ENCODE measurements at places on chromosomes 4 and X.

GRCh38 chr4:81052119-81053068, 21.9 kb downstream of the BMP3 start:
- DNase-seq = peak; percentile 9

DNA sequence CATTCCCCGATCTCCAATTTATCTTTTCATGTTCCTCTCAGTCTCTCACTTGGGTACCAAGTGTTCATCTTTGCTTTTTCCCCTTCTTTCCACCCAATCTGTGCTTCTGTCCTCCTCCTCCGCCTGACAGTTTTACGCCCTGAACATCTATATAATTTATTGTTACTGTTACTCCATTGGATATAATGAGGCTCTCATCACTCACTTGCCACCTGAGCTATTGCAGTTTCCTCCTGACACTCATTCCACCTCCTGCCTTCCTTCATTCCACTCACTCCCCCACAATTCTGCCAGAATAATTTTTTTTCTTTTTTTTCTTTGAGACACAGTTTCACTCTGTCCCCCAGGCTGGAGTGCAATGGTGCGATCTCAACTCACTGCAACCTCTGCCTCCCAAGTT, 77.6 kb upstream of the SORBS2 start:
- no peak for DNase-seq

DNA sequence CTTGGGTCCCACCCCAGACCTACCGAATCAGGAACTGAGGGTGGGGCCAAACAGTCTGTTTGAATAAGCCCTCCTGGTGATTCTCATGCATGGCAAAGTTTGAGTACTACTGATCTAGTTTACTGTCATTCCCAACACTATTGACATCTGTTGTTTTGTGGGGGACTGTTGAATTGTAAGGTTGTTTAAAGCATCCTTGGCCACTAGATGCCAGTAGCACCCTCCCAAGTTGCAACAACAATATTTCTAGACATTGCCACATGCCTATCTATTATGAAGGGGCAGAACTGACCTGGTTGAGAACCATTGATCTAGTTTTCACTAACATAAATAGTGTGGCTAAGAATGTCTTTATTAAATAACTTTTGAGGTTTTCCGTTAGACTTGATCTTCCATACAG, 15.1 kb downstream of the TAF9B start:
- no peak for DNase-seq

DNA sequence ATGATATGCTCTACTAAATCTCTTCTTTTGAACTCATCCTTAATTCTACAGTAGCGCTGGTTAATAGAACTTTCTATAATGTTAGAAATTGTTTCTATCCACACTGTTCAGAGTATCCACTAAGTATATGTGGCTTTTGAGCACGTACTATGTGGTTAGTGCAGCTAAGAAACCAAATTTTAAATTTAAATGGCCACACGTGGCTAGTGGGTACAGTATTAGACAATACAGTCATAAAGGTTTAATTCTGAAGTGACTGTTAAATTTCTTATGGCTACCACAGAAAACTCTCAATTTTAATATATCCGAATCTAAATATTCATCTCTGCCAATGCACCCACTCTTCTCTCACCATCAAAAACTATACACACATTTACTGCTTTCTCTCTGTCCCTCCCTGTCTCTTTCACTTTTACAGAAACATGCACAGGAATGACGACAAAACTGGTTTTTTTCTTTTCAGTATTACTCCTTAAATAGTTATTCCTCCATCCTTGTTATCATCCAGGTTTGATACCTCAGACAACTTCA, 583.9 kb downstream of the KCTD8 start:
- no peak for DNase-seq

GRCh38 chr4:81197864-81198524, 17.0 kb downstream of the PRKG2 start:
- no peak for DNase-seq

DNA sequence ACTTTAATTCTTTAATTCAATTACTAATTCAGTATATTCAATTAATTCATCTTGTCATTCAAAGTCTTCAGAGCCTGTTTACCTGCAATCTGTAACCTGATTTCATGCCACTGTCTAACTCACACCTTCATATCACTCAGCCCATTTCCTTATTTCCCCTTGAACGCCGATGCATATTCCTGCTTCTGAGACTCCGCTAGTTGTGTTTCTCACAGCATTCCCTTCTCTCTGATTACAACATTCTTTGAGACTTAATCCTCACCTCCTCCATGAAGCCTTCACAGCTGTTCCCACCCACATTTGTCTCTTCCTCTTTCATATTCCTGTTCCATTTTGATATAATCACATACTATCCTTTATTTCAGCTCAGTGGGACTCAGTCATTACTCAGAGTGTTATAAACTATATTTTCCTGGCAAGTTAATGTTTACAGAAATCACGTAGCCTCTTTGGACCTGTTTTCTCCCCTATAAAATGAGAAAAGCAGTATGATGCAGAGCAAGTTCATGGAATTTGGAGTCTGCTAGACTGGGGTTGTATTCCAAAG, 69.0 kb downstream of the MAP9 start:
- DNase-seq = no peak

DNA sequence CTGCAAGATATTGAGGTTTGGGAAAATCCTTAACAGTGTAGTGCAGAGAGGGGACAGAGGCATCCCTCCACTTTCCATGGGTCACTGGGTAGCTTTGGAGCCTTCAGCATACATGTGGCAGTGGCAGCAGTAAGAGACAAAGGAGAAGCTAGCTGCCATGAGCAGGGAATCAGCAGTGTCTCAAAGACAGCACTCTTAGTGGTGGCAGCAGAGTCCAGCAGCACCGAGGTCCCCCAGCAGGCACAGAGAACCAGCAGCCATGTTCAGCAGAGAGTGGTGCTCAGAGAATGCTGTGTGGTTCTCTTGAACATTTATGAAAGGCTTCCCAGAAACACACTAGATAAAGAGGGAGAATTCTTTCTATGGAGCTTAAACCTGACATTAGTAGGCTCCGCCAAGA, 308.5 kb downstream of the CENPC start:
- DNase-seq = no peak

DNA sequence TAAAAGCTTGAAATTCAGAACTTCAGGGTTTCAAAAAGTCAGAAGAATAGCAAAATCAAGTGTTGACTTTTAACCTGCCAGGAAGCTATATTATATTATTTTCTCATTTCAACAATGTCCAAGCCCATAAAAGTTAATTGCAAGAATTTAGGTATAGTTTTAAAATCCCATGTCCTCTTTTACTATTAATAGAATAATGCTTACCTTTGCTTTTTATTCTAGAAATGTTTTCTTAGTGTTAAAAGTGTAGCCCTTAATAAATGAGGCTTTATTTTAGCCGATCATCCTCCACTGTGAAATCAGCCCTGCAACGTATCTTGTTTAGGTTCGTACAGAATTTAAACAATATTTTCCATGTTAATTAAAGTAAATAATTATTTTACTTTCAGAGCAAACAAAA, 31.5 kb downstream of the TMA16 start:
- no peak for DNase-seq

DNA sequence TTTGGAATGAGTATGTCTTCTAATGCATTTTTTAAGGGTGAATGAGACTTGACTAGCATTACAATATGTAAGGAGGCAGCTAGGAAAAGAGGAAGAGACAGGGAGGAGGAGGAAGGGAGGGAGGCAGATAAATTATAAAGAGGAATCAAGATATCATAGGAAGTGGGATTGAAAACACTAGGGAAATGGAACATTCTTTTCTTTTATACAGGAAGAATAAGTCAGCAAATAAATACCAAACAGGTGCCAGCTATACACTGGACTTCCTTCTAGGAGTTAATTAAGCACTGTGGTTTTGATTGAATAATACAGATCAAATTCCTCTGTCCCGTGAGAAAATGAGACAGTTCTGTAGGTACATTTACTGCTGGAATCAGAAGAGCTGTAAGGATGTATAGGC, 78.6 kb downstream of the PACRGL start:
- no peak for DNase-seq
